ENCODE measurements at places on chromosomes 11 and 22. TPM values are rescaled to one million over a fixed set of nuclear protein-coding genes. Genes with fewer than 3 reads are reported as not detected.

The CXCR5 gene
- total RNA-seq = not detected

The CHEK1 gene
- 21.9 TPM for total RNA-seq

The BIRC3 gene
- total RNA-seq = 4.4 TPM

The UPB1 gene
- total RNA-seq = 0.46 TPM

The PACSIN2 gene
- 28.6 TPM for total RNA-seq

Measured in diencephalon (tissue), 1 donor.